Activated T-cell treated with anti-CD3 and anti-CD28 coated beads, Interleukin-2, amount 50 U/mL, for 4 hours (primary cell): ENCODE measurements at places on chromosomes 1 and 21. TPM values are rescaled to one million over a fixed set of nuclear protein-coding genes. Genes with fewer than 3 reads are reported as not detected.

The KCNA3 gene
- total RNA-seq = 23.8 TPM

The SLC1A7 gene
- not detected for total RNA-seq

The OR14A16 gene
- total RNA-seq = not detected

The EXO1 gene
- total RNA-seq = 24.0 TPM

The TGFB2 gene
- total RNA-seq = not detected

The TNNI3K gene
- not detected for total RNA-seq

The ACOT11 gene
- total RNA-seq = 0.25 TPM

The CYYR1 gene
- total RNA-seq = 0.08 TPM

The FCMR gene
- 41.7 TPM for total RNA-seq

GRCh38 chr21:40164905-40165772 is 297.9 kb downstream of the PCP4 start:
- no peak for DNase-seq

DNA sequence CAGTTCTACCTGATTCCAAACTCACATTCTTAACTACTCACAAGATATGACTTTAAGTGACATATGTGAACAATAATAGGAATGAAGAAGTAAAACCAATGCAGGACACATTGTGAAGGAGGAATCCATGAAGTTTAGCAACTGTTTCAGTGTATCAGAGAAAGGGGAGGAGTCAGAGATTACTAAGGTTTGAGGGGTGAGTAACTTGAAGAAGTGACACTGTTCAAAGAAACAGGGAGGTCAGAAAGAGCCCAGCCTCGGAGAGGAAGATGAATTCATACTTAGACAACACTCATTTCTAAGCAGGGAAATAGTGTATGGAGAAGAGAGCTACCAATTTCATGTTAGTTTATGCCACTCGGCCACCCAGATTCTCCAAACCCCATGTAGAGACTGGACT is 28.2 kb upstream of the RPF1 start:
- DNase-seq = no peak

DNA sequence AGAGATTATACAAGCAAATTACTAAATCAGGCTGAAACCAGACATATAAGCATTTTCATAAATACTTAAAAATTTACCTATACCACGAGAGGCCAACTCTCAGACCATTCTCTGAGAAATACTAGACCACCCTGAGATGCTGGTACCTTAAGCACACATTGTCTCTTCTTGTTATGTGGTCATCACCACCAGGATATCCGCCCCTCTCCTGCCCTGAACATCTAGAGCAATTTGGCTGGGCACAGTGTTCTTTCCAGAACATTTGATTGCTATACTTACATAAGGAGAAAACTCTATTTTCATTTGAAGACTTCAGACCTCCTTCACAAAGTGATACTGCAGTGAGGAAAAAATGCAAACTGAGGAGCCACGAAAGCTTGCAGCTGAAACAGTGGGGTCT is 36.2 kb upstream of the DUSP10 start:
- DNase-seq = no peak

- DNase-seq = no peak
These were observed 14.1 kb upstream of the PLEKHG5 start for GRCh38 chr1:6505367-6506209.

DNA sequence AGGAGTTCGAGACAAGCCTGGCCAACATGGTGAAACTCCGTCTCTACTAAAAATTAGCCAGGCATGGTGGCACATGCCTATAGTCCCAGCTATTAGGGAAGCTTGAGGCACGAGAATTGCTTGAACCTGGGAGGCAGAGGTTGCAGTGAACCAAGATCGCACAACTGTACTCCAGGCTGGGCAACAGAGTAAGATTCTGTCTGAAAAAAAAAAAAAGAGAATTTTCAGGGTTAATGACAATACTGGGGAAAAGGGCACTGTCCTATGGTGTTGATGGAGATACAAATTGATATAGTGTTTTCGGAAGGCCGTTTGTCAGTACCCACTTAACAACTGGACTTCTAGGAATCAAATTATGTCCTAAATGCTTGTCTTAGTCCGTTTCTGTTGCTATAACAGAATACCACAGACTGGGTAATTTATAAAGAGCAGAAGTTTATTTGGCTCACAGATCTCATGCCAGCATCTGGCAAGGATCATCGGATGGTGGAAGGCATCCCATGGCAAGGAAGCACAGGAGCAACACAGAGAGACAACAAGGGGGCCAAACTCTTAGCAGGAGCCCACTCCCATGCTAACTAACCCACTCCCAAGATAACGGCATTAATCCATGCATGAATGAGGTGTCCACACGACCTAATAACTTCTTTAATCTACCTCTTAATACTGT is 41.3 kb downstream of the ZBTB8A start:
- no peak for DNase-seq

- no peak for DNase-seq
These were observed 61.1 kb downstream of the UBE2T start for GRCh38 chr1:202280595-202280994.

- DNase-seq = no peak
These were observed 86.5 kb downstream of the PSMG1 start for GRCh38 chr21:39096754-39097153.

- no peak for DNase-seq
These were observed 23.7 kb downstream of the KCNJ15 start for GRCh38 chr21:38280454-38280853.

DNA sequence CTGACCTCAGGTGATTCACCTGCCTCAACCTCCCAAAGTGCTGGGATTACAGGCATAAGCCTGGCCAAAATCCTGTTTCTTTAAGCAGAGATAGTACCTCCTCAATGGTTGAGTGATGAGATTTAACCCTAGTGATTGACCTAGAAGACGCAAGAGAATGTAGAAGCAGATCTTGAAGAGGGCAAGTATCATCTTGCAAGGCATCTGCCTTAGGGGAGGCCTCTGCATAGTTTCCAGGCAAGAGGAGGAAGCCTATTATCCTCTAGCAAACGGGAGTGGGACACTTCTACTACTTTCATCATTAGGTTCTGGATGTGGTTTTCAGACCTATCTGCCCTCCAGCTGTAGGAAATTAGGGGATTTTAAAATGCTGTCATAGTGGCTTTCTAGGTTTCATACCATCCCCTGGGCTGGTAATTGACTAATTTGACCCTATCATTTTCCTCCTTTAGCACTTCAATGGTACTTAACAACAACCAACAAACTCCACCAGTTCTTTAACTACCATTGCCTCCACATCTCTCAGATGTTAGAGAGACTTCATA is 10.0 kb upstream of the TRIM62 start:
- no peak for DNase-seq

GRCh38 chr1:156134716-156135435 is 18.5 kb upstream of the SEMA4A start:
- no peak for DNase-seq

GRCh38 chr1:61655453-61655852 is 69.5 kb downstream of the TM2D1 start:
- DNase-seq = no peak

DNA sequence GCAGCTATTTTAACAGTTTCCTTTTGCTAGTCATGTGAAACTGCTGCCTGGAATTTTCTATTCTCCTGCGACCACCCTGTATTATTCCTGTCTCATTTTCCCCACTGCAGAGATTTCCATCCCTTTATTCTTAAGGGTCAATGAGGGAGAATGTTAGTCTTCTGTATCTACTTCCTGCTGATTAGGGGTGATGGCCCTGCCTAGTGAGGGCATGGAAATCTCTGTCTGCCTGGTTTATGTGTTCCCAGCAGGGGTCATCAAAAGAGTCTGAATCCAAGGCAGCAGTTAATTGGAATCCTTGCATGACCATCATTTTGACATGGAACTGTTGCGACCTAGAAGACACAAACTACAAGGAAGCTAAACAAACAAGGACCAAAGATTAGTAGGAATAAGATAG is 325.2 kb downstream of the PLPP3 start:
- no peak for DNase-seq

DNA sequence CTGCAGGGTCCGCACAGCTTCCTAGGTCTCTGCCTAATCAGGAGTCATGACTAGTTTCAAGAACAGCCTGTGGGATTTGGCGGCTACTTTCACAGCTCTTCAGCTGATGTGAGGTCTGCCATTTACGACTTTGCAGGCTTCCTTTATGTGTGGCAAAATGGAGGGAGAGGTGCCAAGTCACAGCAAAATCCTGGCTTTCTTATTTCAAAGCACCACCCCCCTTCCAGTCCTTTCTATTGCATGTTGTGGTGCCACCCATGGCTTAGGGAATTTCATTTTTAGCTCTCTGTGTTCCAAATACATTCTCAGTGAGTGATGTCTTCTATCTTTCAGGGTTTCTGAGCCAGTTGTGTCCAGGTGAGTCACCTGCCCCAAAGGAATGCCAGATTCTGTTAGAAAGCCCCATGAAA is 75.1 kb upstream of the WLS start:
- no peak for DNase-seq

DNA sequence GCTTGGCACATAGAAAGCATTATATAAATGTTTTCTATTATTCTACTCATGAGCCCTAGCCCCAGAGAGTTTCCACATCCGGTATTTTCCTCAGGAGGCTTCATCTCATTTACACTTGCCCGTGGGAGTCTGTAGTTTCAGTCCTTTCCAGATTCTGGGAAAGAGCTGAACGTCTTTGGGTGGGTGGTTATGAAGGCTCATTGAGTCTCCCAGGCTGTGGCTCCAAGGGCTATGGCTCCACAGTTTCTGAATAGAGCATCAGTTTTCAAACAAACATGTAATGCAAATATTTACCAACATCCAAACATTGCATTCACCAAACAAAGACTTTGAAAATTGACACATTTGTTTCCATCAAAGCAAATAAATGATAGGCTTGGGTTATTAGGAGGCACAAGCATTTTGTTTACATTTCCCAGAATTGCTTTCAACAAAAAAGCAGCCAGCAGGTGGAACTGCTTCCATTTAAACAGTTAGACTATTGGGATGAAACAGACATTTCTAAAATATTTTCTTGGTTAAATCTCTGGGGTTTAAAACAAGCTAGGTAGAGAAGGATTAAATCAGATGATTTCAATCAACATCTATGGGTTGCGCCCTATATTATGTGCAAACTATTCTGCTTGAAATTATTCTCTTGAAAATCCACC is 1.3 kb upstream of the LEMD1 start:
- no peak for DNase-seq

DNA sequence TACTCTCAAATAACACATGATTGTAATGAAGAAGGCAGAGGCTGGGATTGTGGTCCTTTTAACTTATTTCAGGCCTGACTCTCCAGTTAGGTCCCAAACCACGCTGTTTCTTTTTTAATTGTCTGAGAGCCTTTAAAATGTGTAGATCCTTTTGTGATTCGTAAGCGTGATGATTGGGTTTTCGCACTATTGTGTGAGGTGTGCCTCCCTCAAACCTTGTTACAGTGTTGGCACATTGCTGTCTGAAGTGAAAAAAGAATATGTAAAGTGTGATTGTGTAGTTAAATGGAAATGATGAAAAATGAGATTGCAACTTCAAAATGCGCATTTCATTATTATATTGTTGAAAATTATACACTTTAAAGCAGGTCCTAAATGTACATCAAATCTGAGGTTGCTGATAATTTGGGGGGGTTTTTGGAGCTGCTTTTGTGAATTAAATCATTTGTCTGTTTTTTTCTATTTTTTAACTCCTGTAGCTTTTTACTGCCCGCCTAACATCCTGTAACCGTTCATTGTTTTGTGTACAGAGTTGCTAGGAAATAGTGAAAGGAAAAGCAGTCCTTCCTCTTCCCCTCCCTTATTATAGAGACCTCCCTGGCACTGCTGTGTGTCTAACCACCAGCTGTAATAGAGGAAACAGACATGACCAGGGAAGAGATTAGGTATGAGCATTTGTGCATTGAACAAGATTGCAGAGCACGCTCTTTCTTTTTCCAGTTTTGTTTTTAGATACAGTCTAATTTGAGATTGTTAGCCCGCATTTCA is 43.3 kb downstream of the IARS2 start:
- no peak for DNase-seq

DNA sequence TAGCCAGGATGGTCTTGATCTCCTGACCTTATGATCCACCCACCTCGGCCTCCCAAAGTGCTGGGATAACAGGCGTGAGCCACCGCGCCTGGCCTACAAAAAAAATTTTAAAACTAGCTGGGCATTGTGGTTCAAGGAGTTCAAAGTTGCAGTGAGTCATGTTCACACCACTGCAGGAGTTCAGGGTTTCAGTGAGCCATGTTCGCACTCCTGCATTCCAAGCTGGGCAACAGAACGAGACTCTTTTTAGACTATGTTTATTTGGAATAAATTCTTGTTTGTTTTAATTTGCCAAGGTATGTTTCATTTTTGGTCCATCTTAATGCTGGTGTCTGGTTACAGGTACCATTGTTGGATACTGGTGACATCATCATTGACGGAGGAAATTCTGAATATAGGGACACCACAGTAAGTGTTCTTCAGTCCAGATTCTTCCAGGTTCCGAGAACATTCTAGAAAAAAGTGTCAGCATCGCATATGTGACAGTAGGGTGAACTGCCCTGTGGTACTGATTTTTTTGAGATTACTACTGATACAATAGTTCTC is 3.9 kb downstream of the PGD start:
- no peak for DNase-seq

DNA sequence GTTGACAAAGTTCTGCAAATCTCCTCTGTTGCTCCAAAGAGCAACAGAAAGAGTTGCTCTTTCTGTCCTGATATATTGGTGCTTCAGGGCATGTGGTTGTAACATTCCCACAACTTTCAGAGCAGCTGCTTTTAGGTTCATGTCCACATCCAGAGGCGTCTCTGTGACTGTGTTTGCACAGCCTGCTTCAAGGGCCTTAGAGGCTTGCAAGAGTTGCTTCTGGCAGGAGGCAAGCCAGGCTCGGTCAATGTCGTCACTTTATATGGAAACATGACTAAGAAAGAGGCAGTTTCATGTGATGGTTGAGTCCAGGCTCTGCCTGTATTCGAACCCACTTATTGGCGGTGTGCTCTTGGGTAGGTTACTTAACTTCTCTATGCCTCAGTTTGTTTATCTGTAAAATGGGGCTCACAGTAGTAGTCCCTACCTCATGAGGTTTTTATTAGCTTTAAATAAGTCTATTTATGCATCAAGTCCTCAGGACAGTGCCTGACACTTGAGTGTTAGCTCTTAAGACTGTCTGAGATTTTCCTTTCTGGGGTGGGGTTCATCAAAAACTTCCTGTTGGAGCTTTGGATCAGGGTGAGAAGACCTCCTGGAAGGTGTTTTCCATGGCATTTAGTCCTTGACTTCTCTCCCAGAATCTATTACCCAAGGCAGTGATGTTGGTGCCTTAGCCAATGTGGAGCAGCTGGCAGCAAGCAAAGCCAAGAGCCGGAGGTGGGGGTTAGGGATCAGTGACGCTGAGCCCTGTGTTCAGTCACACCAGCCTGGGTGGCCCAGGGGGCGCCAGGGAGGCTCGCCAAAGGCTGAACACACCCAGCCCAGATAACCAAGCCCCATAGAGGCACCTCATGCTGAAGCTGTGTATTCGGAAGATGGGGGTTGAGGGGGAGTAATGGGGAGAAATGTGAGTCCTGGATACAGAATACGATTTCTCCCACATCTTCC is 18.9 kb downstream of the LHX4 start:
- DNase-seq = no peak
